Mammary epithelial cell (primary cell): ENCODE measurements at places on chromosomes 2 and 18. TPM values are rescaled to one million over a fixed set of nuclear protein-coding genes. Genes with fewer than 3 reads are reported as not detected.

SCN9A gene
- polyA plus RNA-seq = 0.49 TPM

NOSTRIN gene
- not detected for polyA plus RNA-seq

INHBB gene
- polyA plus RNA-seq = 0.02 TPM

DSG2 gene
- 107 TPM for polyA plus RNA-seq

APCDD1 gene
- 3.0 TPM for polyA plus RNA-seq

CCDC102B gene
- 0.10 TPM for polyA plus RNA-seq

GPR39 gene
- polyA plus RNA-seq = 15.6 TPM

DNA sequence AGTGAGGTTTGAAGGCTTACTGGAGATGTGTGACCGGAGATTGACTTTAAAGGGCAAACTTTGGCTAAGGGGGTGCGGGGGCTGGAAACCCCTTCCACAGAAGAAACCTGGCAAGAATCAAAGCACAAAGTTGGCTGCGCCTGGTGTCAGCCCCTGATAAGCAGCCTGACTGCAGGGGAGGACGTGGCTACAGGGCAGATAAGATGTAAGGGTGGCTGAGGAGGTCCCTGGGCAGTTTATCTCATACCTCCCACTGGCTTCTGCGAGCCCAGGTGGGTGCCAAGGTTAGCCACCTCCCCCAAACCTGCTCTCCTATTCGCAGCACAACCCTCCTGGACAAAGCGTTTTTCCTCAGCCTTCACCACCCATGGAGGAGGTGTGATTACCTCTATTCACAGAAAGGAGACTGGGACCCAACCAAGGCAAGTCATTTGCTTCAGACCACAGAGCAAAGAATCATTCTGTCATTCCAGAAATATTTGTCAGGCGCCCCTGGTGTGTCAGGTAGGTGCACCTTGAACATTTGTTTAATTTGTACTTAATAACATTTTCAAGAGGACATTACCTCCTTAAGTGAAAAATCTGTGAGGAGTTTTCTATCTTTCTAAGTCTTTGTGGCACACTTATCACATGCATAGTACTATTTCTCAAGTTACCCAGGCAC lies 73.1 kb upstream of the IL1R1 start:
- no peak for DNase-seq

GRCh38 chr2:217394510-217395351 lies 534.9 kb upstream of the TNP1 start:
- peak; percentile 85 for DNase-seq

DNA sequence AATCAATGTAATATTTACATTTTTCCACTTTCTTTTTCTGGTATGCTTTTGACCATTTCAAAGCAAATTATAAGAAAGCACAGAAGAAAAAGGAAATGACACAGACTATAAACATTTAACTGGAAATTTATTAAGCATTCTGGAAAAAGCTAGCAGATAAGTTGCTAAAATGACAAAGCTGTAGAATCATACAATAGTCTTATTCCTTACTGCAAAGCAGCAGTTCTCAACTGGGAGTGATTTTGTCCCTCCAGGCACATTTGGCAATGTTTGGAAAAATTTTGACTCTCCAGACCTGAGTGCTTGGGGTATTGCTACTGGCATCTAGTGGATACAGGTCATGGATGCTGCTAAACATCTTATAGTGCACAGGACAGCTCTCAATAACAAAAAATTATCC lies 75.1 kb downstream of the MBD5 start:
- DNase-seq = no peak

GRCh38 chr18:54742659-54743604 lies 85.3 kb upstream of the RAB27B start:
- DNase-seq = peak; percentile 94

- no peak for DNase-seq
Observed at GRCh38 chr2:120879431-120880295, 144.0 kb downstream of the GLI2 start.

DNA sequence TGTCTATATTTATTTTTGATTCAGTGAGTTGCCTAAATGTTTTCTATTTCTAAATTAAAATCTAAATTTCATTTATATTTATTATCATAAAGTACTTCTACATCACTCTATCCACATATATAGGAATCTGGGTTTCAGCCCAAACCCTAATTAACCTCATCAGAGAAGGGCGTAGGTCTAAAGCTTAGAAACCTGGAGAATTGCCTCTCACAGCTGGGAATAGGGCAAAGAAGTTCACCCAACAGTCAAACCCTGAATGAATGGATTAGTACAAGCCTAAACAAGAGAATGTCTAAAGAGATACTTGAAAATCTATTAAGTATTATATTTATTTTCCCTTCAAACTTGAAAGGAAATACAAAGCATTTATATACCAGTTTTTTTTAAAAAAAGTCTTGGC lies 26.2 kb downstream of the TFPI start:
- DNase-seq = no peak

DNA sequence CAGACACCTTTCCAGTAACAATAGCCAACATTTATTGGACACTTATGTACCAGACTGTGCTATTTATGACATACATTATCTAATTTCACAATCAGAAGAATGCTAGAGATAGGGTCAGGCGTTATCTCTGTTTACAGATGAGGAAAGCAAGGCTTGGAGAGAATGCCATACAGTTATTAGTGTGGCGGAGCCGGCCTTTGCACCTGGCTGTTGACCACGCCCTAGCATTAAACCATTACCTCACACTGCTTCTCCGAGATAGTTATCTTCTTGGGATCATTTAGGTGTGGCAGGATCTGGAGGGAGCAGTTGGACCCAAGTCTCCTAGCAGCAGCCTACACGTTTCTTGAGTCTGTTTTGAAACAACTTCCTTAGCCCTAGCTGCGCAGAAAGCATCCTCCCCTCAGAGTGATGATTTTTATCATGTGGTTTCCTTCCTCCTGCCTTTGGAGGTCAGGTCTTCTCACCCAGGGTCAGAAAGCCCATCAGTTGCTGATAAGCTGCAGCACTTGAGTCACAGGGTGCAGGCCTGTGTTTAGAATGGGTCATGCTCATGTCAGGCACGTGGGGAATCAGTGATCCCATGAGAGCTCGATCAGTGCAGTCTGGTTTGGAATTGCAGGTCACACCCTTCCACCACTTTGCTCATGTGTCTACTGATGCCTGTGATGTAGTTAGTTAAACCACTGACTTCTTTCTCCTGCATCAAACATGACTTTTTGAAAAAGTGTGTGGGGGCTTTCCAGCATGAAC lies 118.2 kb downstream of the SPTBN1 start:
- DNase-seq = peak; percentile 53

GRCh38 chr2:7887441-7887840 lies 794.4 kb upstream of the ID2 start:
- DNase-seq = no peak

- no peak for DNase-seq
Observed at GRCh38 chr18:37422116-37422515, 143.5 kb downstream of the CELF4 start.

- DNase-seq = no peak
Observed at GRCh38 chr2:66577321-66578053, 142.6 kb downstream of the MEIS1 start.

DNA sequence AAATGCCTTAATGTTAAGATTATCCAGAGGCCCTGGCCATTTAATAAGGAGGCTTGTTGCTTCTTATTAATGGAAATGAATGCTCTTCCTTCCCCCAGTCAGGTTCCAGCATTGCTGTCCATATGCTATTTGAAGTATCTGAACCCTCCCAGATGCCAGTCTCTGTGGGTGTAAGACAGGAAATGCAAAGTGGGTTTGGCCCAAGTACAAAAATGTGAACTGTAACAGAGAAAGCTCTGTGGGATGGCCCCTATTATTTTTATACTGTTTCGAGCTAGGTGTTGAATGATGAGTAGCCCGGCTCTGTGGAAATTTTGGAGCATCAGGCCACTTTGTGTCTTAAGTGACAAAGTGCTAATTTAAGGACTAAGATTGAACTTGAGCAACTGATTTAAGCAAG lies 141.0 kb downstream of the UXS1 start:
- peak; percentile 80 for DNase-seq

- DNase-seq = no peak
Observed at GRCh38 chr2:74384051-74384450, 3.9 kb upstream of the DCTN1 start.

GRCh38 chr2:24984912-24985311 lies 13.2 kb upstream of the DNAJC27 start:
- DNase-seq = no peak

- peak; percentile 40 for DNase-seq
Observed at GRCh38 chr2:39538718-39539117, 101.6 kb upstream of the MAP4K3 start.

DNA sequence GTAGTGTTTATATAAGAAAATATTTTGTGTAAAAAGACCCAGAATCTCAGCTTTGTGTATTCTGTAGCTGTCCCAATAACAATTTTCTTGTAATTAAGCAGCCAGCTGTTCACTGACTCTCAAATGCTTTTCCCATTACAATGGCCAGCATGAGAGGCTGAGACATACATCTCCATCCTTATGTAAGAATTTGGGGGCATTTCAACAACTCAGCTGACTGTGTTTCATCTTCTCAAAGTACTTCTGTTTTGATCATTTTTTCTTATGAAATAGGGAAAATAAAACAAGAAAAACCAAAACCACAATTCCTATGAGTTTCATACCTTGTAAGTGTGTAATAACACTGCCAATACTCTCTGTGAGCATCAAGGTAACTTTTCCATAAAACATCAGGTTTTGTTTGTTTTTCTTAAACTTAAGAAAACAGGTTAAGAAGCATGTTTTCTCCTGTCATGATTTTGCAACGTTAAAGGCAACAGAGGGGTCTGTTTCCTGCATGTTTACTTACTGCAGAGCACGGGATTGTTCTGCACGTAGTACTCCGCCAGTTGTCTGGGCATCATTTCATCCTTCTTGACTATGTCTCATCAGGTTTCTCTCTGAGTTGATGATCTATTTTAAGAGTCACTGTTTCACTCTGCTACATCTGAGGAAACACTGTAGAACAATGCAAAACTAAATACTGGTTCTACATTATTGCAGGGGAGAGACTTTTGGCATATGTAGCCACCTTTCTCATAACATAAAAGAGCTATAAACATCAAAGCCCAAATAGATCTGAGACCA lies 62.9 kb upstream of the CYRIA start:
- no peak for DNase-seq

DNA sequence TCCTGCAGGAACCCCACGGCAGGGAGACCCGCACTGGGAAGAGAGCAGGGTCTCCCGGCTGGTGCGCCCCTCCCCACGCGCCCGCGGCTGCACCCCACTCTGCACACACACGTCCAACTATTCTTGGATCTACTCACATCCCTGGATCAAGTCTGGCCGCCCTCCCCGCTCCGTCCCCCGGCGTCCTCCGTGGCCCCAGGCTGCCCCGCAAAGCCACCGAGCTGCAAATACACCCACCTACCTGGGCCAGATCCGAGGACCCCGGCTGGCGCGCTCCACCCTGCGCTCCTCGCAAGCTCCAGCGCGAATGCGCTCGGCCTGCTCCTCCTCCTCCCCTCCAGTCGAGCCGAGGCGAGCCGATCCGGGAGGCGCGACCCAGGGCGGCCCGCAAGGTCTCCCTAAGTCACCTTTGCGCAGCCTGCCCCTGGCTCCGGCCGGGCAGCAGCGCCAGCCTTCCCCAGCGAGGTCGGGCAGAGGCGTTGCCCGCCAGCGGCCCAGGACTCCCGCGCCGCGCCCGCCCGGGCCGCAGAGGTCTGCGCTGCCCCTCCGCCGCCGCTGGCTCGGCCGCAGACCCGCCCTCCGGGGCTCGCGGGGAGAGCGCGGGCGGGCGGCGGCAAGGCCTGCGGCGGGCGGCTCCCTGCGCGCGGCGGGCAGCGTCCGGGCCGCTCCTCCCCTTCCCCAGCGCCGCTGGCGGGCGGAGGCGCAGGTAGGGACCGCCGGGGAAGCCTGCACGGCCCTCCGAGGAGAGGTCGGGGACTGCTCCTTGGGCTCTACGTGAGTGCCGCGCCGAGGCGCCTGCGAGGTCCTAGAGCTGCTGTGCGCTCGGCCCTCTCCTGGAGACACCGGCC lies 126.0 kb downstream of the OSBPL1A start:
- DNase-seq = peak; percentile 83

- peak; percentile 19 for DNase-seq
Observed at GRCh38 chr2:178804791-178805190, 2.4 kb downstream of the TTN start.

DNA sequence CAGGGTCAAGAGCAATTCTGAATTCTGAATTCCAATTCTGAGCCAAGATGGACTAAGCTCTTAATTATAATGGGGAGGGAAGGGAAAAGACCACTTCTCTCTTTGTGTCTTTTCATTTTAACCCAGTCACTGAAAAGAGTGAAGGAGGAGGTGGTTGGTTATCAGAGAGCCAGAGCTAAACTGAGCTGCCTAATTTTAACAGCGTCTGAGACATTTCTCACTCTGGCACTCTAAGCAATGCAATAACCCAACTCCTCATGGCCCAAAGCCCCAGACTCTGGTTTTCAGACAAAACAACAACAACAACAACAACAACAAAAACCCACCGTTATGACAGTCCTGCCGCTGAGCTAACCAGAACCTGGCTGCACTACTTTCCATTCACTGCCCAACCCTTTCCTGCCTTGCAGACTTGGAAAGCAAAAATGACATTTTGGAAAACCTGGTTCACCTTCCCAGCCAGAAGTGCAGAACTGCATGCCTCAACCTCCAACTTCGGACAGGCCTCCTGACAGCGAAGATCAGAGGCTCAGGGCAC lies 1.0 kb downstream of the CHST10 start:
- DNase-seq = peak; percentile 5

DNA sequence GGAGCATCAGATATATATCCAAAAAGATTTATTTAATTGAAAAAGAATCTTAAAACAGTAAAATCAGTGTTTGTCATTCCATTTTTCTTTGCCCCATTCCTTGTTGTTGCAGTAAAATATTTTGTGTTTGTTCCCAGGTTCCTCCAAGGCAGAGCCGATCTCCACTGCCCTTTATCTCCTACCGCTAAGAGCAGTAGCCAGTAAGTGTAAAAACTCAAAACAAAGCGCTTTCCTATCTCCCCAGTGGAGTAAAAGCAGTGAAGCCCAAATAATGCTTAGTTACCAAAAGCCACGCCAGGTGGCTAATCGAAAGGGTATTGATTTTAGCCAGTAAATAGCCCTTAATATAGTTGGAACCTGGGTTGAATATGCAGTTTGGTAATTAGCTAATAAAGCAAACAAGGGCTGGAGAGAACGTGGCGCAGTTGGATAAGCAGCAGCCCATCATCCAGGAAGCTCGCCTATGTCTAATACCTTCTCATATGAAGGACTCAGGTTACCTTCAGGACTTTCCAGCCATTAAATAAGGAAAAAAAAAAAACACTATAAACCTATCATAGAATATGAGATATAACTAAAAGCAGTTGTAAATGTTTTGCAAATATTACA lies 12.4 kb upstream of the GPD2 start:
- DNase-seq = no peak

- no peak for DNase-seq
Observed at GRCh38 chr18:64253222-64253621, 104.3 kb upstream of the LINC00305 start.
